Left colon (tissue), 2 donors: ENCODE measurements at places on chromosomes 2 and 18. TPM values are rescaled to one million over a fixed set of nuclear protein-coding genes. Genes with fewer than 3 reads are reported as not detected.

The LIMS3 gene
- 1.9 TPM for total RNA-seq

The RMC1 gene
- total RNA-seq: 33.5 TPM

The ANKRD30B gene
- 0.24 TPM for total RNA-seq

The ZNF804A gene
- 0.06 TPM for total RNA-seq

The HMSD gene
- total RNA-seq: not detected

The CDK5R2 gene
- total RNA-seq: 0.22 TPM

The NEUROD1 gene
- total RNA-seq: 2.2 TPM

The CFAP221 gene
- not detected for total RNA-seq

The PLCL1 gene
- 3.0 TPM for total RNA-seq

The SPP2 gene
- total RNA-seq: not detected

The SULT1C4 gene
- 1.2 TPM for total RNA-seq

The UGT1A10 gene
- total RNA-seq: 112 TPM

The FEV gene
- 3.9 TPM for total RNA-seq

The VAMP5 gene
- total RNA-seq: 20.1 TPM

The TPO gene
- 1.5 TPM for total RNA-seq

The ZNF514 gene
- 17.4 TPM for total RNA-seq

The SCYGR4 gene
- total RNA-seq: not detected

The STAT4 gene
- total RNA-seq: 2.3 TPM

The FKBP1B gene
- 22.3 TPM for total RNA-seq

The ESPNL gene
- 0.25 TPM for total RNA-seq

The CRIM1 gene
- 67.7 TPM for total RNA-seq

The PLEK gene
- 7.8 TPM for total RNA-seq

The CASP10 gene
- 44.3 TPM for total RNA-seq

The DSG3 gene
- total RNA-seq: 0.20 TPM

The HRH4 gene
- 0.12 TPM for total RNA-seq

The CAPN13 gene
- total RNA-seq: 58.5 TPM

The APLF gene
- total RNA-seq: 1.3 TPM

The ANKRD36C gene
- total RNA-seq: 31.4 TPM

The ABHD1 gene
- 0.34 TPM for total RNA-seq

The SP140 gene
- total RNA-seq: 1.1 TPM

The SERPINB2 gene
- total RNA-seq: not detected
